COLO829 (cell line): ENCODE measurements at places on chromosomes 16 and 17.

- DNase-seq, result no peak
Measured at GRCh38 chr16:68470461-68471150, 22.3 kb upstream of the SMPD3 start.

- DNase-seq, result peak; percentile 38
Measured at GRCh38 chr17:18235743-18236256, 10.4 kb downstream of the LLGL1 start.

GRCh38 chr17:28124962-28125361 lies 82.5 kb downstream of the NLK start:
- peak; percentile 14 for DNase-seq

DNA sequence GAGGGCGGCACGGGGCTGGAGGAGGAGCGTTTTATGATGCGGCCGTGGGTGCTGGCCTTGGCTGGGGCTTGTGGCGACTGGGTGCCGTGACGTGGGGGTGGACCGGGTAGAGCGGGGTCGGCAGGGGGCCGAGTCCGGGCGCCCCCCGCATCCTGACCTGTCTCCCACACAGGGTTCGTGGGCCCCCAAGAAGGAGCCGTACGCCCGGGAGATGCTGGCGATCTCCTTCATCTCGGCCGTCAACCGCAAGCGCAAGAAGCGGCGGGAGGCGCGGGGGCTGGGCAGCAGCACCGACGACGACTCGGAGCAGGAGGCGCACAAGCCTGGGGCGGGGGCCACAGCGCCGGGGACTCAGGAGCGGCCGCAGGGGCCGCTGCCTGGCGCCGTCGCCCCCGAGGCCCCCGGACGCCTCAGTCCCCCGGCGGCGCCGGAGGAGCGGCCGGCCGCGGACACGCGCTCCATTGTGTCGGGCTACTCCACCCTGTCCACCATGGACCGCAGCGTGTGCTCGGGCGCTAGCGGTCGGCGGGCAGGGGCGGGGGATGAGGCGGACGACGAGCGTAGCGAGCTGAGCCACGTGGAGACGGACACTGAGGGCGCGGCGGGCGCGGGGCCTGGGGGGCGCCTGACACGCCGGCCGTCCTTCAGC lies 81.6 kb downstream of the ARHGAP23 start:
- no peak for DNase-seq

- peak; percentile 73 for DNase-seq
Measured at GRCh38 chr17:50270435-50271362, 3.6 kb upstream of the TMEM92 start.

- peak; percentile 71 for DNase-seq
Measured at GRCh38 chr17:21041741-21042457, 912 bp downstream of the USP22 start.

- DNase-seq, result no peak
Measured at GRCh38 chr17:73592501-73592961, 51.7 kb downstream of the SDK2 start.

GRCh38 chr16:54363766-54364165 lies 77.2 kb upstream of the IRX3 start:
- DNase-seq, result no peak

DNA sequence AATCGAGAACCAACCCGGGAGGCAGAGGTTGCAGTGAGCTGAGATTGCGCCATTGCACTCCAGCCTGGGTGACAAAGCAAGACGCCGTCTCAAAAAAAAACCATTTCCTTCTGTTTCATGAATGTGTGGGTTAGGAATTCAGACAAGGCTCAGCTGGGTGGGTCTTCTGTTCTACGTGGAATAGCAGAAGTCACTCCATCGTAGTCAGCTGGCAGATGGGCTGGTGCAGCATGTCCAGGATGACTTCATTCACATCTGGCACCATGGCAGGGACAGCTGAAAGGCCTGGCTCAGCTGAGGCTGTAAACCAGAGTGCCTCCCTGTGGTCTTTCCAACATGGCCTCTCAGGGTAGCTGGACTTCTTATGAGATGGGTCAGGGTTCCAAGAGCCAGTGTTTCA lies 89.0 kb downstream of the C17orf67 start:
- no peak for DNase-seq

GRCh38 chr16:19164285-19164684 lies 3.8 kb upstream of the SYT17 start:
- DNase-seq, result no peak

GRCh38 chr16:49838441-49839016 lies 17.4 kb downstream of the ZNF423 start:
- no peak for DNase-seq

- no peak for DNase-seq
Measured at GRCh38 chr17:81465910-81466309, 46.7 kb downstream of the ACTG1 start.

DNA sequence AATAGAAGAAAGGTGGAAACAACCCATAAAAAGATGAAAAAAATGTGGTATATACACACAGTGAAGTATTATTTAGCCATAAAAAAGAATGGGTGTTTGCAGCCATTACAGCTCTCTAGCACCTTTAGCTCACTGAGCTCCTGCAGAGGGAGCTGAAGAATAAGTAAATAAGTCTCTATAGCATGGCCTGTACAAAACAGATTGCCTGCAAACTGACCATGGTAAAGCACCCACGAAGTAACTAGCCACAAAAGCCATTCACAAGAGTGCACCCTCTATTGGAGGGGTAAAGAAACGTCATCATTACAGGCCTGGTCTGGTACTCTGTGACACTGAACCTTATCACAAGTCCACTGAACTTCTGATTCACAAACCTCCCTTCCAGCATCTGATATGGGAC lies 76.3 kb downstream of the USP32 start:
- DNase-seq, result no peak

DNA sequence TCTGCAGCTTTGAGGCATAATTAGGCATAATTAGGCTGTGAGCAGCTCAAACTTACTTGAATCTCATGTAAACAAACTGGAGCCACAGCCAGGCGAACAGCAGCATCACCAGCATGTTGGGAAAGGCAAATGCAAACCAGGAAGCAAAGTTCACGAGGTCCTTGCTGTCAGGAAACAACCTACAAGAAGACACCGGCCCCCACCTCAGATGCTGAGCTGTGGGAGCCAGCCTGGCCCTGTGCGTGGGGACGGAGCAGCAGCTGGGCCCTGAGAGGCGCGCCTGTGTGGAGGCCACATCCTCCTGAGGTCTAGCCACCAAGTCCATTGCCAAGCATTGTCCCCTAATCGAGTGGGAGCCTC lies 12.2 kb downstream of the SLC13A5 start:
- no peak for DNase-seq

- DNase-seq, result peak; percentile 37
Measured at GRCh38 chr17:65332375-65332774, 195.2 kb downstream of the RGS9 start.

- DNase-seq, result no peak
Measured at GRCh38 chr17:33137426-33137825, 145.8 kb downstream of the SPACA3 start.

DNA sequence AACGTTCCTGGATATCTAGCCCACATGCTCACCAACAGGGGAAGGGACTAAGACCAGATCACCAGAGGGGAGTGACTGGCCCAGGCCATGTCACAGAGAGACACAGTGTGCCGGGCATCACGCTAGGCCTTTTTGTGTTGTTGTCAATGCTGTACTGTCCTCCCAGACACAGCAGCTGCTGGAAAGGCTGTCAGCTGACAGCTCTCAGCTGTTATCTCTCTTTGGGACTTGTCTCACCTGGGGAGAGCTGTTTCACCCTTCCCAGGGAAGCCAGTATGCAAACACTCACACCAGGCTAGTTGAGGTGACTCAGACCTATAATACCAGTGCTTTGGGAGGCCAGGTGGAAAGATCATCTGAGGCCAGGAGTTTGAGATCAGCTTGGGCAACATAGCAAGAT lies 19.4 kb downstream of the UNC45B start:
- DNase-seq, result no peak

GRCh38 chr16:63008688-63009087 lies 972.5 kb upstream of the CDH8 start:
- no peak for DNase-seq

GRCh38 chr16:2811703-2812471 lies 5.2 kb upstream of the PRSS21 start:
- DNase-seq, result no peak

GRCh38 chr16:30351586-30352419 lies 3.3 kb downstream of the CD2BP2 start:
- peak; percentile 62 for DNase-seq

DNA sequence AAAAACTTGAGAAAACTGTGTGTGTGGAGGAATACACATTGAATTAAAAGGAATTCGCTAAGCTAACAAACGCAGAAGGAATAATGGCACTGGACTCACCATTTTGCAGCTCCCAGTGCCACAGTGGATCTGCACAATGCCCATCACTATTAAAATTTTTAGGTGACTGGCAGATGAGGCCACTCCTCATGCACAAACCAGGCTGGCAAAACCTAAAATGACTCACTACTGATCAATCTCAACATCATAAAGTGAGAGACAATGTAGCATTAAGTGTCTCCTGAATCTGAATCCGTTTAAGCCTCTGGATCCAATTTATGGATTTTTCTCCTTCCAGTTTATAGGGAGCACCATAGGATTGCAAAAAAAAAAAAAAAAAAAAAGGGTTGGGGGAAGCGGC lies 20.6 kb downstream of the MYH10 start:
- DNase-seq, result no peak

- no peak for DNase-seq
Measured at GRCh38 chr17:57442914-57443571, 186.7 kb downstream of the MSI2 start.

DNA sequence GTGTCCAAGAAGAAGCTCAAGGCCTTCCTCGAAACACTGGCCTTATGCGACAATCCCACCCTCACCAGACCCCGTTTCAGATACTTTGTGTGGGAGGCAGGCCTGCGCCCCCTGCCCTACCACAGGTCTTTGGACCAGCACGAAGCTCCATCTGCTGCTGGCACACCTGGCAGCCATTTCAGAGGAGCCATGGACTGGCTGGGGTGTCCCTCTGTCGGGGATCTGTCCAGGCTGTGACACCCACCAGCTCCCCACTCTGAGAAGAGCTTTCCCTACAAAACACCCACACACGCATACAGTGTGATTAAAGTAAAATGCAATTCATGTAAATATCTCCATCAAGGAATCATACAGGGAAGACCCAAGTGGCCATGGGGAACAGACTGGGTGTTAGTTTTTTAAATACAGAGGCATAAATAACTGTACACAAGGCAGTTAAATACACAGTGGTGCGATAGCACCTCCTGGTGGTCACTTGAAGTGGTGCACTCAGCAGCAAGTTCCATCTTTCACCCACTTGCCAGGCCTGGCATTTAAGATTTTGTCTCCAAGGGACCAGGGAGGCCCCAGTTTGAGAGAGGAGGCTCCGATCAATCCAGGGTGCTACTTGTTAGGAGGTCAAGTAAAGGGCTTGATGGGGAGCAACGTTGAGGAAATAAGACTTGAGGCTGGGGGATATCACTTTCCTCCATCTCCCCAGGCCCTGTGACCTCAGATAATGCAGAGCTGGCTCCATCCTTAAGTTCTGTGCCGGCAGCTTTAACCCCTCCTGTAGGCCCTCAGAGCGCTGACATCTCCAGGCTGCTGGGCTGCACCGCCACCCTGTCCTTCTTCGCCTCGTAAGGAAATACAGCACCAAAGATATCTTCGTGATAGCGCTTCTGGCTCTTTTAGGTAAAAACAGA lies 43.6 kb downstream of the NOS2 start:
- DNase-seq, result peak; percentile 18
